Regular cardiac myocyte (primary cell): ENCODE measurements at places on chromosomes 12 and 14. TPM values are rescaled to one million over a fixed set of nuclear protein-coding genes. Genes with fewer than 3 reads are reported as not detected.

The ZNF891 gene
- 0.58 and 1.1 TPM in 2 replicates for total RNA-seq

The ENDOU gene
- total RNA-seq, result under 0.01 TPM in 1 of 2 replicates, not detected in the other

The ESRRB gene
- not detected in 2 replicates for total RNA-seq

The OLR1 gene
- 1.2 and 1.4 TPM in 2 replicates for total RNA-seq

The PPP1R1A gene
- not detected in 2 replicates for total RNA-seq

The EPYC gene
- not detected in 2 replicates for total RNA-seq

The PTGER2 gene
- total RNA-seq, result 2.8 and 5.2 TPM in 2 replicates

The C14orf39 gene
- not detected in 2 replicates for total RNA-seq

The OR4K5 gene
- not detected in 2 replicates for total RNA-seq
